ENCODE measurements at places on chromosomes 5 and 9.

DNA sequence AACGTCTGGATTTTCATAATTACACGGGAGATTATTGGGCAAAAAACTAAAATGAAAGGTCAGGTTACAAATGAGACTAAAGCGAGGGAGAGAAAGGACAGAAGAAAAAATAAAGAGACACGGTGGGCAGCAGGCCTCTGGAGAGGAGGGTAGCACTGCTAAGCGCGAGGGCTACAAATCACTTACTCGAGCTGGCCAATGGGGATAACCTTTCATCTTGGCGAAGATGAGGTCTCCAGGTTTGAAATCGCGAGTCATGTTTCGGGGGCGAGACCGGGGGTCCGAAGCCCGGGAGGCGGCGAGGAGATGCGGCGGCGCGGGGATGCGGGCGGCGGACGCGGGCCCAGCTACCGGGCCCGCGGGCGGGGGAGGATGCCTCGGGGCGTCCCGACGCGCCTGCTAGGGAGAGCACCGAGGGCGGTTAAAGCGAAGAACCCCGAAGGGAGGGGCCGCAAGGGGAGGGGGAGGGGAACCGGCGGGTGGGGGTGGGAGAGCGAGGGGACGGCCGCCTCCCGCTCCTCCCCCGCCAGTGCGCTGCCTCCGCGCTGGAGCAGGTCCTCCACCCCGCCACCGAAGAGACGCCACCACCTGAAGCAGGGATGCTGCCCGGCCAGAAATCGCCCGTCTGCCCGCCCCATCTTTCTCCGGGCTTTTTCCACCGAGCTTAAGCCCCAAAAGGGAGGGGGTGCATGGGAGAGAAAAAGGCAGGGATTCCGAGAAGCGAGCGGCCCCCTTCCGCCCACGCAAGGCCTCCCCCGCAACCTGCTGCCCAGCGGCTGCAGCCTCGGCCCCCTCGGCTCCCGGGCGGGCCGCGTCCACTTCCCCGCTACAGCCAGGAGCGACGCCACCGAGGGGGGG lies 610 bp downstream of the PSIP1 start:
- peak; percentile 12 for DNase-seq

GRCh38 chr5:10729320-10730042 lies 31.6 kb downstream of the DAP start:
- DNase-seq, result no peak

- DNase-seq, result no peak
Observed at GRCh38 chr5:140575309-140575708, 10.7 kb downstream of the SLC35A4 start.

GRCh38 chr5:73892806-73893205 lies 266.8 kb downstream of the ARHGEF28 start:
- DNase-seq, result no peak

DNA sequence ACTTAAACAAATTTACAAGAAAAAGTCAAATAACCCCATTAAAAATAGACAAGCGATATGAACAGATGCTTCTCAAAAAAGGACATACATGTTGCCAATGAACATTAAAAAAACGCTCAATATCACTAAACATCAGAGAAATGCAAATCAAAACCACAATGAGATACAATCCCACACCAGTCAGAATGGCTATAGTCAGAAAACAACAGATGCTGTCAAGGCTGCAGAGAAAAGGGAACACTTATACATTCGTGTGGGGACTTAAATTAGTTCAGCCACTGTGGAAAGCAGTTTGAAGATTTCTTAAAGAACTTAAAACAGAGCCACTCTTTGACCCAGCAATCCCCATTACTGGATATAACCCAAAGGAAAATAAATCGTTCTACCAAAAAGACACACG lies 10.8 kb downstream of the OR13F1 start:
- DNase-seq, result no peak

GRCh38 chr9:33120620-33121019 lies 44.1 kb upstream of the SMU1 start:
- DNase-seq, result no peak

- DNase-seq, result no peak
Observed at GRCh38 chr9:112408275-112408674, 28.4 kb downstream of the HSDL2 start.

DNA sequence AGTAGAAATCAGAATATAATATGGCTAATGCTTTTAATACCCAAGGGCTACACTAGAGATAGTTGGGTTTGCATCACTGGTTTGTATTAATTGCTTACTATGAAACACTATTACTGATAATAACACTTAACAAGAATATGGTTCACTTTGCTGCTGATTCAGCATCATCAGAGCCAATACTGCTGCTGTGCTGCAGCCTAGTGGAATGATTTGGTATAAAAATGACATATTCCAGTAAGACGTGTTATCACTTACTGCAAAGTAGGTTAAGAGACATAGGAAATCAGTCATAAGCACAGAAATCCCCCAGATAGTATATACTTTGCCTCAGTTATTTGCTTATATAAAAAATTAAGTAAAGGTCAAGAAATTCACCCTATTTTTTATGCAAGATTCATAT lies 2.8 kb downstream of the CDH10 start:
- no peak for DNase-seq

DNA sequence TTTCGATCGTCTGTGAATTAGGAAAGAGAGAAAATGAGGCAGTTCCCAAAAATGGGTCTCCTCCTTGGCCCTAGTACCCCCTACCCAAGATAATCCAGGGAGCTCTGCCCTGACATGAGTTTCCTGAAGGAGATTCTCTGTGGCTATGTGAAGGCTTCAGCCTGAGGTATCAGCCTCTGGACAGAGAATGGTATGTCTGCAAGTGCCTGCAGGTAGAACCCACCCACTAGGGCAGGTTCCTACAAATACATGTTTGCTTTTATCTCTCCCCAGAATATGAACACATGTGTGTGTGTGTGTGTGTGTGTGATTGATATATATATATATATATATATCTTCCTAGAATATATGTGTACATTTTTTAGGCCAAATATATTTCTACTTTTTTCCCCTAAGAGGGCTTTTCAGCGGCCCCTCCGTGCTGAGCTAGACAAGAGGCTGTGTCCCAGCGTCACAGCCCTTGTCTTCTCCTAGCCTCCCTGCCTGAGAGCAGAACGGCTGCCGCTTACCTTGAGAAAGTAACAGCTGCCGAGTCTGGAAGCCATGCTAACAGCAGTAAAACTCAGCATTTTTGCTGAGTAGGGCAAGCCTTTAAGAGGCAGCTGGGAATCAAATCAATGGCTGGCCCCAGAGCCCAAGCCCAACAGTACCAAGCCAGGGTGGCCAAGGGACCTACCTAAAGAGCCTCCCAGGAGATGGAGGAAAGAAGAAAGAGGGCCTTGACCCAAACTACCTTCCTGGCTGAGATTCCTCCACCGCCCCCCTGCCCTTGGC lies 2.1 kb downstream of the BRINP1 start:
- DNase-seq, result no peak

- no peak for DNase-seq
Observed at GRCh38 chr9:72362680-72363139, 2.3 kb downstream of the ZFAND5 start.

DNA sequence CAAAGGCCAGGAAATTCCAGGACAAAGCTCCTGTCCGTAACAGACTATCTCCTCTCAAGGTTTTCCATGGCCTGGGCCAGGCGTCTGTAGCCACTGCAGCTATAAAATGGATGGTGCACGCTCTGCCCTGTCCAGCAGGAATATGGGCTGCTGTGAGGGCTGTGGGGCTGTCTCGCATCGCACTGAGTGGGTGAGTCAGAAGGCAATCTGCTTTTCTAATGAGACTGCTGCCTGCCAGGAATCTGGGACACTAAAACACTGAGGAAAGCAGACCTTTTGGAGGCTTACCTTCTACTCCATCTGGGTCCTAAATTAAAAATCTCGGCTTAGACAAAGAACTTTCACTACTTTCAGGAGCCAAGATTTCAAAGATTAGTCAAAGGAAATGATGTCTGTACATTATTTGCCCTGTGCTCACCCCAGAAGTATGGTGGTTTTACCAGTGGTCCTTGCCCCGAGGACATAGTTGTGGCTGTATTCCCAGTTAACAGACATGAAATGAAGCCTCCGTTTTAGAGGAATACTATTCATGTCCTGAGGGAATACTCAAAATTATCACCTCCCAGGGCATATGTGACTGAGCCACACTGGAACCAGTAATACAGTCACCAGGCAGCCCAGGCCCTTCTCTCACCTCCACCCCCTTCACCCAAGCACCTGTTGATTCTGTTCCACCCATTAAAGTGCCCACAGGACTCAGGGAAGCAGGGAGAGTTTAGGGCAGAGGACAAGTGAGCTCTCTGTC lies 56.4 kb downstream of the PFDN1 start:
- no peak for DNase-seq

GRCh38 chr5:40634154-40634553 lies 45.6 kb upstream of the PTGER4 start:
- DNase-seq, result no peak

- DNase-seq, result no peak
Observed at GRCh38 chr9:14633148-14633547, 60.1 kb downstream of the ZDHHC21 start.

GRCh38 chr9:120696551-120697230 lies 17.6 kb downstream of the MEGF9 start:
- DNase-seq, result no peak

- no peak for DNase-seq
Observed at GRCh38 chr9:115397591-115398312, 279.8 kb upstream of the TNC start.

GRCh38 chr5:160071516-160071915 lies 47.7 kb downstream of the PWWP2A start:
- no peak for DNase-seq

GRCh38 chr5:53671447-53671846 lies 111.0 kb downstream of the NDUFS4 start:
- no peak for DNase-seq

DNA sequence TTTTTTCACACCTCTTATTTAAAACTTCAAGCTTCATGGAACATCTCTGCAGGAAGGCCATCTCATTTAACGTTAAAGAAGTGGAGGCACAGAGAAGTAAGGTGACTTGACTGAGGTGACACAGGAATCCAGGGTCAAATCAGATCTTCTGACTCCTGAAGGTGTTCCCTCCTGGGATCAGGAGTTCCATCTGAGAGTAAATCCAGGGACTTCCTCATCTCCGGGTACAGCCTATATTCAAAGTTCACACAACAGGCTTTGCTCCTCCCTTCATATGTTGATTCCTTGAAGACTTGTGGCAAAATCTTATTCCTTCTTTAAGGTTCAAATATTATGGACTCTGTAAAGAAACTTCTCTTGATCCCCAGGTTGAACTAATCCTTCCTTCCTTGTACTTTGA lies 313.1 kb upstream of the CLINT1 start:
- no peak for DNase-seq

GRCh38 chr5:179795863-179796833 lies 2.4 kb downstream of the LTC4S start:
- DNase-seq, result peak; percentile 54

- no peak for DNase-seq
Observed at GRCh38 chr5:154482528-154483449, 4.8 kb upstream of the HAND1 start.

GRCh38 chr5:131821221-131821620 lies 24.4 kb upstream of the FNIP1 start:
- DNase-seq, result no peak

- no peak for DNase-seq
Observed at GRCh38 chr5:175252234-175252805, 191.7 kb downstream of the DRD1 start.

GRCh38 chr5:137401946-137402345 lies 97.2 kb downstream of the SPOCK1 start:
- no peak for DNase-seq

DNA sequence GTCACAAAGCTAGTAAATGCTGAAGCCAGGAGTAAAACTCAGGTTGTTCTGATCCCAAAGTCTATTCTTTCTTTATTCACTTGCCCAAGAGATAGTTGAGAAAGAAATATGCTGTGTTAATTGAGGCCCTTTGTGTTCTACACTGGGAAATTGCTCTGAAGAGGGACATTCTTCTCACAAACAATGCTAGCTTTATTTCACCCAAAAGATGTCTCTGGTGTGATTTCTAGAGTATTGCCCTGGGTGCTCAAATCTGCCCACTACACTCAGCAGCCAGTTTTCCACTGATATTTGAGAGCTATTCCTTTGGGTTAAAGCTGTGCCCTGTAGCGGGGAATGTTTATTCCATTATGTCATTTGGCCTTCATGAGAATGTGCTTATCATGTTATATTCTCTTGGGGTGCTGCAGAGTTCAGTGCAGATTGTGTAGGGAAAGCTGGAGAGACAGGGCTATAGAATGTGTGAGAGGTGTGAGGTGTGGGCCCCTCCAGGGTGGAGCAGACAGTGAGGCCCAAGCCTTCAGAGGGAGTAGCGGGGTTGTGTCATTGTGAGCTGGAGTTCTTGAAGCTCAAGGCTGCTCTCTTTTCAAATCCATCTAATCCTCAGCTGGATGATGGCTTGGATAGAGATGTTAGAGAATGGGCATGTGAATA lies 21.0 kb upstream of the C5orf63 start:
- DNase-seq, result no peak

- DNase-seq, result no peak
Observed at GRCh38 chr9:122206118-122207046, 22.4 kb downstream of the LHX6 start.

DNA sequence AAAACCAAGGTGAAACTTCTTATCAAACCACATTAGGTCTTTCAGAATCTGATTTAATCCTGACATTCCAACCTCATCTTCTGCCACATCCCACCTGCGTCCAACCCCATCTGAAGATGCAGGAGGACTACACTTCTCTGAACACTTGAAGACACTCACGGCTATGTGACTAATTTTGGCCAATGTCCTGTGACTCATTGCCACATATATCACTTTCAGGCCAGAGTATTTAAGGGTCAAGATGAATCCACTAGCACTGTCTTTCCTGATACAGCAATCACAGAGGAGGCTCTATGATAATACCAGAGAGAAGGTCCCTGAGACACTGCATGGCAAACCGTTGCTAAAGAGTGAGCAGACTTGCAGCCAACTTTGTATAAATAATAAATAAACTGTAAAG lies 323.4 kb downstream of the NR2F1-AS1 start:
- DNase-seq, result no peak

GRCh38 chr5:172574871-172575223 lies 66.2 kb upstream of the NEURL1B start:
- no peak for DNase-seq

DNA sequence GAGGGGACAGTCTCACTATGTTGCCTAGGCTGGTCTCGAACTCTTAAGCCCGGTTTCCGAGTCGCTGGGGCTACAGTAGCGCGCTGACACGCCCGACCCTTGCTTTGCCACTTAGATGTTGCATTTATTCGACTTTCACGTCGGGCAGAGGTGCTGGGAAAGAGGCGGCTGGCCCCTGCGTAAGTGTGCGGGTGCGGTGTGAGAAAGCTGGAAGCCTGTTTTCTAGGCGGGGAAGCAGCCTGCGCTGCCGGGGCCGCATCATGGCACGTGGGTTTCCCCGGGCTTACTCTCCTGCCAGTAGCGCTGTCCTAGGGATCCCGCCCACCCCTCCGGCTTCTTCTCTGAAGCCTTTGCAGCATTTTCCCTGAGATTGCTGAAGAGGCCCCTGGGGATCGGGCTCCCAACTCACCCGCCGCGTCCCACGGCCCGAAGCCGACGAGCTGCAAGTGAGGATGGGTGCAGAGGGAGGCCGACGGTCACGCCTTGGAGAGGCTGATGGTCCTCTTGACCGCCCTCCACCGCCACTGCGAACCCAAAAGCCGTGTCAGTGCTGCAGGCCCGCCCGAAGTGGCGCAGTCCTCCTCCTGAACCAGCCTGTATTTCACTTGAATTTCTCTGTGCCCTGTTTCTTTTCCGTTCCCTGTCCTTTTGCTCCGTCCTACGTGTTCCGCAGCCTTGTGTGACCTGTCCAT lies 5.8 kb upstream of the TRIM41 start:
- DNase-seq, result no peak

GRCh38 chr5:135072387-135073281 lies 38.6 kb upstream of the PITX1 start:
- peak; percentile 5 for DNase-seq
